ENCODE measurements at places on chromosomes 16 and 17.

DNA sequence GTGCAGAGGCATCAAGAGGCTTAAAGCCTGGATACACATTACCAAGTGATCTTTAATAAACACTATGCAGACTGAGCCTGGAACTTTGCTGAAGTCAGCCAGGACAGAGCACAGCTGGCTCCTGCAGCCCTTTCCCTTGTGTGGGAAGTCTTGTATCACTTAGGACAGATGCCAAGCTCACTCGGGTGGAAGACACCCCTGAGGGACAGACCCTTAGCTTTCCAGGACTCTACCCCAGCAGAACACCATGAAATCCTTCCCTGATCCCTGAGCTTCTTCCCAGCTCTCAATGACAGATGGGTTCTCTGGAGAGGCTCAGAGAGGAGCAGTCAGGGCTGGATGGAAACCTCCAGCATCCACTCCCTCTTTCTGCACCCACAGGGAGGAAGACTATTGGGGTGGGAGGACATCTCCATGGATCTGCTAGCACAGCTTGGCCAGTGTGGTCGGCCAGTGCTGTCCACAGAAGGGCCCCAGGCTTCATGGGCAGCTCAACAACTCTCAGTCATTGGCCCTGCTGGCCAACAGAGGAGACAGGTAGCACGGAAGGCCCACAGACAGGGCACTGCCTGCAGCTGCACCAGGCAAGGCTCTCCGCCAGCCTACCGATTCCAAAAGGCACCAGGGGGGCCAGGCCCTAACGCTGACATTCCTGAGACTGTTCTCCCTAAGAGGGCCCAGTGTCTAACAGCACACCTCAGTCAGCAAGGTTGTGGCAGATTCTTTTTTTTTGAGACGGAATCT, 15.9 kb downstream of the RAB5C start:
- DNase-seq: no peak

GRCh38 chr16:4798456-4798855, 3.3 kb downstream of the SMIM22 start:
- DNase-seq: no peak

GRCh38 chr16:87236516-87237115, 80.6 kb downstream of the C16orf95 start:
- no peak for DNase-seq

- no peak for DNase-seq
These were observed 18.2 kb downstream of the IGF2BP1 start for GRCh38 chr17:49015179-49015923.

- DNase-seq: peak; percentile 51
These were observed 5.2 kb upstream of the GRIN2C start for GRCh38 chr17:74864866-74865395.

GRCh38 chr17:61118871-61119270, 280.8 kb upstream of the TBX2 start:
- no peak for DNase-seq

DNA sequence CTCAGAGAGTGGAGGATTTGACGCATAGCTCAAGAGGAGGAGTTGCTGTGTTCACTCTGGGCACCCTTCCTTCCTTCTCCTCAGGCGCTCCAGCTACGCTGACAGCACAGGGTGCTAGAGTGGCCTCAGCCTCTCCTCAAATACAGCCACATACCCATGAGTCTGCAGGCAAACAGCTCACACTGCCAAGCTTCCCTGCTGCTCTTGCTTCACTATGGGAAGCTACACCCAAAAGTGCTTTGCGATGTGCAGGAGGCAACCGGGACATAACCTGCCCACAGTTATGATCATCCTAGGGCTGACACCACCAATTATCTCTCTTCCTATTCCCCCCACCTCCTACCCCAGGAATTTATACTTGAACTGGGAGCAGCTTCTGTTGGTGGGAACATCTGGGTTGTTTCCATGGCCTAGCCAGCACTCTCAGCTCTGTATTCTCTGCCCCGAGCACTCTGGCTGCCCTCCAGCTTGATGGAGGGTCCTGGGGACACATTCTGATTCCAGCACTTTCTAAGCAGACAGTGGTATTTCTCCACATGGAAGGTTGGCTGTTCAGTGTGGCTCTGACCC, 40.3 kb upstream of the SREBF1 start:
- DNase-seq: no peak

GRCh38 chr16:12942861-12943260, 41.5 kb downstream of the SHISA9 start:
- no peak for DNase-seq

GRCh38 chr17:69117855-69118784, 23.6 kb downstream of the ABCA6 start:
- no peak for DNase-seq

All from activated T-helper 1 cell treated with Interleukin-2 at 50 U/mL for 16 hours (primary cell).